ENCODE measurements at places on chromosomes 11 and 22.
A peak's percentile ranks its signal among the peaks of the same experiment; 100 is the strongest.

- no peak for DNase-seq
These were observed 11.6 kb downstream of the PRR33 start for GRCh38 chr11:1879941-1880720.

DNA sequence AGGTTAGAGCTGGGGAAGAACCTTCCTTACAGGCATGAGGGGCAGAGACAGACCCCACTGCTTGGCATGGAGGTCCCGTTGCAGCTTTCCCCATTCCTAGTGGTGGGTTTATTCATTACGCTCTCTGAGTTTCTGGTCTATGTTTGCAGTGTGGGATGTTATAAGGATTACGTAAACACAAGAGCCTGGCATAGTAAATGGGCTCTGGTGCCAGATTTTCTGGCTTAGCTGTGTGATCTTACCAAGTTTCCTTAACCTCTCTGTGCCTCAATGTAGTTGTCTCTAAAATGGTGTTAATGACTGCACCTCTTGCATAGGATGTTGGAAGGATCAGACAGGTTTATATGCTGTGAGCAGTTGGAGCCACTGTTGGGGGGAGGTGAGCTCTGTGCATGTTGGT, 15.1 kb downstream of the DTX4 start:
- no peak for DNase-seq

GRCh38 chr22:39343259-39344045, 6.3 kb upstream of the SYNGR1 start:
- peak; percentile 51 for DNase-seq

GRCh38 chr22:42080287-42080686, 787 bp downstream of the SMDT1 start:
- DNase-seq: no peak

- no peak for DNase-seq
These were observed 46.6 kb upstream of the LIN7C start for GRCh38 chr11:27553186-27553585.

DNA sequence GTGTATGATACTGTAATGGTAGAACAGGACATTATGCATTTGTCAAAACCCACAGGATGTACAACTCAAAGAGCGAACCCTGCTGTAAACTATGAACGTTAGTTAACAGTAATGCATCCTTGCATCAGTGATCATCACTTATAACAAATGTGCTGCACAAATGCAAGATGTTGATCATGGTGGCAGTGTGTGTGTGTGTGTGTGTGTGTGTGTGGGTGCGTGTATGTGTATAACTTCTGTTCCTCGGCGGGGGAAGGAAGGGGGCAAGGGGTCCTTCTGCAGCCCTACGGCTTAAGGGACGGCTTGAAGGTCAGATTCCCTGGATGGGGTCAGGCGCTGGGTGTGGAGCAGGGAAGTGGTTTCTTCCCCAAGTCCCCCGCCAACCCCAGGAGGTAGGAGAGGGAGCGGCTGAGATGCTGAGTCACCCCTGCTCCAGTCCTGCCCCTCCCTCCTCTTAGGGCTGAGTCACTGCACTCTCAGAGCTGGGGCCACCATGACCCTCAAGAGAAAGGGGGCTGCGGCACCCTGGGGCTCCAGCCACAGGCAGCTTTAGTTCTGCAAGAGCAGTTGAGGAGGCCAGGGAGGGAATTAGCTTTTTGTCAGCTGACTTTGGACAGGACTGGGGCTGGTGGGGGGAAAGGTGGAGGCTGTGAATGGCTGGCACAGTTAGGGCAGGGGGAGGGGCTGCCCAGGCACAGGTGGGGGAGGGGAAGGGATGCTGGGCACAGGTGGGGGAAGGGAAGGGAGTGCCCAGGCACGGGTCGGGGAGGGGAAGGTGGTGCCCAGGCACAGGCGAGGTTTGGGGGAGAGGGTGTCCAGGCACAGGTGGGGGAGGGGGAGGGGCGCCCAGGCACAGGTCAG, 8.8 kb upstream of the CTSD start:
- peak; percentile 38 for DNase-seq

- no peak for DNase-seq
These were observed 25.1 kb upstream of the USP47 start for GRCh38 chr11:11816511-11817314.

DNA sequence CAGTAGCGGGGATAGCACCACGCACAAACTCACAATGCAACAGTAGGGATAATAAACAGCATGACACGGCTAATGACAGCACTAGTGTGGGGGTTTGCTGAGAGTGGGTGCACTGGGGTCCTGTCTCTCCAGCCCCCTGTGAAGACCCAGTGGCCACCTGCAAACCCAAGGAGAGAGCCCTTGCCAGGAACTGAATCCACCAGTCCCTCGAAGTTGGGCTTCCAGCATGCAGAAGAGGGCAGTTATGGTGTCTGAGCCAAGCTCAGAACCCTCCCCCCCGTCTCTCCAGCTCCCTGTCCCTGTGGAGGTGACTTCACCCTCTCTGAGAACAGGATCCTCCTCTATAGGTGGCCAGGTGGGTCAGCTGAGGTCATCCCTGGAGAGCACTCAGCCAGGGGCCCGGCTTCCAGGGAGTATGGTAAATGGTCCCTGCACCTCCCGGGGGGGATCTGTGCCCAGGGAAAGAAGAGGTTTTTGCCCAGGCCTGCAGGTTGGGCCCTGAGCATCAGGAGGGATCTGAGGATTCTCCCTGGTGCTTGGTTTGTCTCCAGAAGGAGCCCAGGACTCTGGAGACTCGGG, 86.3 kb upstream of the PRR5 start:
- DNase-seq: no peak

DNA sequence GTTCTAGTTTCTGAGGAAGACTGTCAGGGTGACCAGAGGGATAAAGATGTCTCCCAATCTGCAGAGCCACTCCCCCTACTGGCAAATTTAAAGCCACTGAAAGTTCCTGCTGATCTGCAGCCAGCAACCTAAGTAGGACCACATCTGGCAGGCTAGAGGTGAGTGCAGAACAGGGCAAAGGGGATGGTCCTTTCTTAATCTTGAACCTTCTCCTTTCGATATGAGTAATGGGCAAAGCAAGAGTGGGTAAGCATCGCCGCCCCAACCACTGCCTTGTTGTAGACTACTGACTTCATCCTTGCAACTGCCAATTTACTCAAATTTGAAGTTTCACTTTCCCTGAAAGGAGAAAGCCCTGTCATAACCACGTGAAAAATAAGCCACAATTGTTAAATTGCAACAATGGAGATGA, 30.7 kb downstream of the SCUBE2 start:
- DNase-seq: no peak

GRCh38 chr11:120314861-120315260, 10.2 kb upstream of the TLCD5 start:
- no peak for DNase-seq

GRCh38 chr22:27088026-27088425, 430.6 kb downstream of the MIAT start:
- DNase-seq: no peak

GRCh38 chr22:46076651-46077339, 73.5 kb upstream of the PPARA start:
- DNase-seq: no peak

DNA sequence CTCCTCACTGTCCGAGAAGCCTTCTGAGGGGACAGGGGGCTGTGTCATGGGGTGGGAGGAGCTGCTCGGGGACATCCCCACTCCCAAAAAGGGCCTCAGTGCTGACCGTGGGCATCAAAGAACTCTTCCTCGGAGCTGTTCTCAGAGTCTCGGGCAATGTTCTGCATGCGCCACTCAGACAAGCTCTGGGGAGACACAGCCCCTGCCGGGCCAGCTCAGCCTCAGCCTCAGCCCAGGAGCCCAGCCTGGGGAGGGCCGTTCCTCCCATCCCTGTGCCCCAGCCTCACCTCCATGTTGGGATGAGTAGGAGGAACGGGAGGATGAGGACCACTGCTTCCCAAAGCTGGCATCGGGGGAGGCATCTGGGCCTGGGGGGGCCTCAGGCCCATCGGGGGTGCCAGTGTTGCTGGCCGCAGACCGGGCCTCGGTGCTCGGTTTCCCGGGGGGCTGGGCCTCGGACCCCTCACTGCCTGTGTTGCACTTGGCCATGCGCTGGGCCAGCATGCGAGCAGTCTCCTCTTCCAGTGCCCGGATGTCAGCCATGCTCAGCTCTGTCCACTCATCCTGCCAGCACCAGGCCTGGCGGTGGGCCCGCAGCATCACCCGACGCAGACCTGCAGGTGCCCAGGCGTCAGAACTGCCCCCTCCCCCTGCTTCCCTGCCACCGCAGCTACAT, 5.2 kb downstream of the PITPNM1 start:
- no peak for DNase-seq

DNA sequence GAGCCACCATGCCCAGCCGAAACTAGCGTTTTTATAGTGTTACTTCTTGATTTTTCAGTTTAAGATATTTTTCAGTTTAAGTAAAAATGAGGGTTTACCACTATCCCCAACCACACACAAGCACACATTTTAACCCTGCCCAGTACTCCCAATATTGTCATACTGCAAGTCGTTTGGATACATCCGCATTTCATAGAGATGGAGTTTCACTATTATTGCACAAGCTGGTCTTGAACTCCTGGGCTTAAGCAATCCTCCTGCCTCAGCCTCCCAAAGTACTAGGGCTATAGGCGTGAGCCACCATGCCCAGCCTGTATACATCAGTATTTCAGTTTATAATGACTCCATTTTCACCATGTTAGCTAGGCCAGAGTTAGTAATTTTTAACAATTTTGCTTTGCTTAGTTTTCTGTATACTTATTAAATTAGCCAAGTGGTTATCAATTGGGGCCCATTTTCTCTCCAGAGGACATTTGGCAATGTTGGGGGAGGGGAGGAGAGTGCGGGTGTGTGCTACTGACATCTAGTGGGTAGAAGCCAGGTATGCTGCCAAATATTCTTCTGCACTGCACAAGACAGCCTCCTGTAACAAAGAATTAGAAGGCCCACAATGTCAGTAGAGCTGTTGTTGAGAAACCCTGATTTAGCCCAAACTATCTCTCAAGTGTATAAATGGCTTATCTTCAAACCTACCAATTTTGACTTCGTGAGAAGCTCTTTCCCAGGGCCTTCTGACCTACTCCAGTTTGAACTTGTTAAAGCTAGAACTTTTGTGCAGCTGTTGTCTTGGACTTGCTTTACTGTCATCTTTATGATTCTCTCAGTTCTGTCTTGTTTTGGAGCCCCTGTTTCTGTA, 7.3 kb downstream of the USP47 start:
- DNase-seq: peak; percentile 67

DNA sequence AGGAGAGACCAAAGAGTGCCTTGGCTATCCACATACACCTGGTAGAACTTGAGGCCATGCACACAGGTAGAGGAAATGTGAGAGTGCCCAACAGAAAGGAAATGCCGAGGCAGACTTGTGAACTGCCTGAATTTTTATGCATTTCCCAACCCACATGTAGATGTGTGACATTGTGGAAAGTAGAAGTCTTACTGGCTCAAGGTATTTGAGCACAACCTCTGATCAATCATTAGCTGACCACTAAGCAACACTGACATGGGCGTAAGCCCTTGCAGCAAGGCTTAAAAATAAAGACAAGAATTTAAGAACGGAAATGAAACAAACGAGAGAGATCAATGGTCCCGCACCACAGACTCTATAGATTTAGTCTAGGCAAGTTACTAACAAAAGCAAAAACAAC, 62.6 kb downstream of the POLD3 start:
- DNase-seq: no peak

DNA sequence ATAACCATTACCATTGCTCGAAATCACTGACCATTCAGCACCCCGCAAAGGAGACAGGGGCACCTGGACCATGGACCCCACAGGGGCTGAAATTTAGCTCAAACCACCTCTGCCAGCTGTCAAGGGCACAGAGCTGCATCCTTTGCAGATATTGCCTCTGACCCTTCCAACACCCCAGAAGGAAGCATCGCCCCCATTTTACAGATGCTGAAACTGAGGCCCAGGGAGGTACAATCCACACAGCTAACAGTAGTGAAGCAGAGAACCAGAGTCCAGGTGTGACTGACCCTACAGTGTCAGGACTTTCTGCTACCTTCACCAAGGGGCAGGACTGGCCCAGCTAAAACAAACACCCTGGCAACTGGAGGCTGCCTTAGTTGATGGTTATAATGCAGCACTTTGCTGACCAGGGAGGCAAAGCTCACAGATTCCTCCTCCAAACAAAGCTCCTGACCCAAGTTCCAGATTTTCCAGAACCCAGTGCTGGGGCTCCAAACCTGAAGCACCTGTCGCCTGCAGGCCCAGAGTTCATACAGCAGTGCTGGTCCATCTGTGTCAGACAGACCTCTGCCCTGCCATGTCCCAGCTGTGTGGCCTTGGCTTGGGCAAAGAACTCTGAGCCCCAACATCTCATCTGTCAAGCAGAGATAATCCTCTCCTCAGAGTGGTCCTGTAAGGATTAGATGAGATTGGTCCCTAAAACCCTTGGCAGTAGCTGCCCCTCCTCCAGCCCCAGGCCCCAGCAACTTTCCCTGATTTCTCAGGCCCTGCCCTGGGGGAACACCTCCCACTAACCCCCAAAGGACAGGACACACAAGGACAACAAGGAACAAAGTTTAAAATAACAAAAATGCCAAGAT, 15.2 kb upstream of the ARAP1 start:
- DNase-seq: no peak

DNA sequence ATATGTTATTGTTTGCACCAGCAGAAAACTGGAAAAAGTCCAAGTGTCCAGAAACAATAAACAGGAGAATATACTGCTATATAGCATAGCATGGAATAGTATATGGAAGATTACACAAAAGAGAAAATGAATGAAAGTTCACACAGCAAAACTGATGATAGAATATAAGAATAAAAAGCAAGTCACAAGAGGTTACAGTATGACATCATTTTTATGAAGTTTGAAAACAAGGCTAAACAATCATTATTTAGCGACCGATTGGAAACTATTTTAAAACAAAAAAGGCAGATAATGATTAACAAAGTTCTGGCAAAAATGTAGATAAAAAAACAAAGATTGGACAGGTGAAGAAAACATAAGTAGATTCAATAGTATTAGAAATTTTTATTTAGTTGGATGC, 47.1 kb downstream of the SOX6 start:
- no peak for DNase-seq

DNA sequence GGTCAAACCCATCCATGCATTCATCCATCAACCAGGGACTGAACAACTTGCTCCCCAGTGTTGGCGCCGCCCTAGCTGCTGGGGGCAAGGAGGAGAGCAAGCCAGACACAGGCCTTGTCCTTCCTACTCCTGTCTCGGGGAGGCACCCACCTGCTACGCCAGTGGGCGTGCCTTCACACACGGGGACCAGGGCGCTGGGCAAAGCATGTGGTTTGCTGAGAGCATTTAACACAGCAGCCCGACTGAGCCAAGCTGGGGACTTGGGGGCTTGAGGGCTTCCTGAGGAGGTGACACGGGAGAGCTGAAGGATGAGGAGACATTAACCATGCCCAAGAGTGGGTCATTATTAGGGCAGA, 30.6 kb downstream of the CACNA1I start:
- DNase-seq: no peak

All from CD4-positive, alpha-beta T cell treated with Interleukin-6 at 100 ng/mL for 8 hours (primary cell).